ENCODE measurements at places on chromosomes 3 and 15. TPM values are rescaled to one million over a fixed set of nuclear protein-coding genes. Genes with fewer than 3 reads are reported as not detected.

DNA sequence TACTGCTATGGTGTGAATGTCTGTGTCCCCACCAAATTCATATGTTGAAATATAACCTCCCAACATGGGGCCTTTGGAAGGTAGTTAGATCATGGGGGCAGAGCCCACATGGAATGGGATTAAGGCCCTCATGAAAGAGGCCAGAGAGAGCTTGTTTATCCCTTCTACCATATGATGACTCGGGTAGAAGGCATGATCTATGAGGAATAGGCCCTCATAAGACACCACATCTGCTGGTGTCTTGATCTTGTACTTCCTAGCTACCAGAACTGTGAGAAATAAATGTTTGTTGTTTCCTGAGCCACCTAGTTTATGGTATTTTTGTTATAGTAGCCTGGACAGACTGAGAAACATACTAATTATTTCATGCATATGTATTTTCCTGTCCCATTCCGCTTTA is 51.9 kb downstream of the WWTR1 start:
- no peaks in the 10 kb centered on the region for H3K36me3 ChIP-seq
- H3K27ac ChIP-seq = no peak overlapping the region
- H3K27me3 ChIP-seq = peaks cover under 1% of the 10 kb centered on the region
- no peak for DNase-seq

DNA sequence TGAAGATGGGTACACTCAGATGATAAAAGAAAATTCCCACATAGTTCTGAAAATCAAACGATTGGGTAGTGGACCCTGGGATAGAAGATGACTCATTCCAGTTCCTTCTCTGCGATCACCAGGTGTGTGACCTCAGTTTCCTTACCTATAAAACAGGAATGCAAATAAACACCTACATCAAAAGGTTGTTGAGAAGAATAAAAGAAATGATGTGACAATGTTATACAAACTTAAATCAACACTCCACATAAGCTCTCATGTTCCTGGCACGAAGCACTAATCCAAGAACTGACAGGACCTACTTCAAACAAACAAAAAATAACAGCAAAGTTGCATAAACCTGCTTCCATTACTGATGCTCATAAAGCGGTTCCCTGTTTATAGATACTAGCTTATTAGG is 69.2 kb downstream of the RORA start:
- no peak overlapping the region for H3K4me3 ChIP-seq
- H3K4me1 ChIP-seq = no peaks in the 10 kb centered on the region
- no peak overlapping the region for H3K27ac ChIP-seq

FANCD2OS gene
- not detected for total RNA-seq

GOLGA8M gene
- 0.99 TPM for total RNA-seq

- H3K27ac ChIP-seq = peak overlapping the region; percentile 20
- H3K27me3 ChIP-seq = no peaks in the 10 kb centered on the region
- DNase-seq = peak; percentile 22
Observed at GRCh38 chr3:189530822-189531221, 100.4 kb upstream of the TP63 start.

GRCh38 chr15:67559158-67559557 is 16.7 kb downstream of the MAP2K5 start:
- H3K4me1 ChIP-seq = peaks cover 10% of the 10 kb centered on the region
- H3K36me3 ChIP-seq = peaks cover 38% of the 10 kb centered on the region
- DNase-seq = no peak
- no peaks in the 10 kb centered on the region for H3K27me3 ChIP-seq

Data from activated CD8-positive, alpha-beta T cell treated with anti-CD3 and anti-CD28 coated beads for 36 hours (primary cell).